ENCODE measurements at places on chromosomes 5 and 9. TPM values are rescaled to one million over a fixed set of nuclear protein-coding genes. Genes with fewer than 3 reads are reported as not detected.

PPP1R26 gene
- 9.2 TPM for polyA plus RNA-seq

BHMT2 gene
- polyA plus RNA-seq: 3.4 TPM

DNA sequence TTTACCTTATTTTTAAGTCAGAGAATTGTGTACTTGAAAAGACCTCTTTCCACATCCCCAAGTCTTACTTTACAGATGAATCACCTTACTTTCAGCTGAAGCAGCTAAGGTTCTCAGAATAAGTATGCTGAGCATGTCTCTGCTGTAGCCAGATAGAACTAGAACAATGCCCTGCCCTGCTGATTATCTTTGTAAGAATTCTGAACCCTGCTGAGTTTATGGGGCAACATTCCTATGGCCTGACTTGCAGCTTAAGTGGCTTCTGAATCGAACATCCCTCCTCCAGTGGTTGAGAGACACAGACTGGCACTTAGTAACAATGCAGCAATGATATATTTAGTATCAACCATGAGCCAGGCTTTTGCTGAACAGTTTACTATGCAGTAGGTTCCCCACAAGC is 592.0 kb upstream of the WWC1 start:
- DNase-seq: no peak

NIPAL4 gene
- polyA plus RNA-seq: not detected

- DNase-seq: no peak
These were observed 18.4 kb upstream of the LRRC14B start for GRCh38 chr5:172841-173251.

PCDHGB5 gene
- polyA plus RNA-seq: 7.7 TPM

DNA sequence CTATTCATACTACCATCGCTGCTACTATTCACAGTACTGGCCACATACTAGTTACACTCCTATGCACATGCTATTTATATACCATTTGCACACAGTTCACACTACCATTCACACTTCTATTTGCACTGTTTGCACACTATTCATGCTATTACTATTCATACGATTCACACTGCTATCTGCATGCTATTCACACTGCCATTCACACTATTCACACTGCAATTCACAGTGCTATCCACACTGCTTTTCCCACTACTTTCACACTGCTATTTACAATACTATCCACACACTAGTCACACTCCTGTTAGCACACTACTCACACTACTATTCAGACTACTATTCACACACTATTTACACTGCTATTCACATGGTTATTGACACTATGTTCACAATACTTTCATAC is 39.4 kb upstream of the TCF7 start:
- DNase-seq: no peak

DNA sequence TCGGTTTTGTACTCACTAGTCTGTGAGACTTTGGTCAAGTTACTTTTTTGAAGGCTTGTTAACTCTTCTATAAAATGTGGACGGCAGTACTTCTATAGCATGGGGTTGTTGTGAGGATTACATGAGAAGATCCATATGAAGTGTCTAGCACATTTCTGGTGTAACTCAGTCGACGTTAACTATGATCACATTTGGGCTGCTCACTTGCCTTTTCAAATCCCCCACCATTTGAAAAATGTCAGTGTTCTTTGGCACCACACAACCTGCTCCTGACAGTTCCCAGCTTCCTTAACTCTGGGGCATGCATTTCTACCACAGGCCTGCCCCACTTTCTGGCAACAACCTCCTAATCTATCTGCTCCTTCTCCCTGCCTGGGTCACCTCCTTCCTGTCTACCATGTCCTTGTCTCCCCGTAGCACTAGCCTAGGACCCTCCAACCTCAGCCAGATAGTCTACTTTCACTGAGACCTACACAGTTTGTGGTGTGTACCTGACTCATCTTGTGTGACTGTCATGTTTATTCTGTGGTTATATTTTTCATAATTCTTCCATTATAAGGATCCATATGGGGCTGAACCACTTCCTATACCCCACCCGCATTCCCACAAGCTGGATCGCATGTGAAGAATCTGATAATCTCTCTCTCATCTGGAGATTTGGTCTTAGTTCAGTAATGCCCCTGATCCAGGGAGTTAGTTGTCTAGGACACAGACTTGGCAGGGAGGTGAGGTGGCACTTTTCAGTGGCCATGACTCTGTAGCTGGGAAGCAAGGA is 30.2 kb upstream of the BASP1 start:
- no peak for DNase-seq

Data from muscle of arm (tissue), 14 donors.